ENCODE measurements at places on chromosomes 7 and 10.

DNA sequence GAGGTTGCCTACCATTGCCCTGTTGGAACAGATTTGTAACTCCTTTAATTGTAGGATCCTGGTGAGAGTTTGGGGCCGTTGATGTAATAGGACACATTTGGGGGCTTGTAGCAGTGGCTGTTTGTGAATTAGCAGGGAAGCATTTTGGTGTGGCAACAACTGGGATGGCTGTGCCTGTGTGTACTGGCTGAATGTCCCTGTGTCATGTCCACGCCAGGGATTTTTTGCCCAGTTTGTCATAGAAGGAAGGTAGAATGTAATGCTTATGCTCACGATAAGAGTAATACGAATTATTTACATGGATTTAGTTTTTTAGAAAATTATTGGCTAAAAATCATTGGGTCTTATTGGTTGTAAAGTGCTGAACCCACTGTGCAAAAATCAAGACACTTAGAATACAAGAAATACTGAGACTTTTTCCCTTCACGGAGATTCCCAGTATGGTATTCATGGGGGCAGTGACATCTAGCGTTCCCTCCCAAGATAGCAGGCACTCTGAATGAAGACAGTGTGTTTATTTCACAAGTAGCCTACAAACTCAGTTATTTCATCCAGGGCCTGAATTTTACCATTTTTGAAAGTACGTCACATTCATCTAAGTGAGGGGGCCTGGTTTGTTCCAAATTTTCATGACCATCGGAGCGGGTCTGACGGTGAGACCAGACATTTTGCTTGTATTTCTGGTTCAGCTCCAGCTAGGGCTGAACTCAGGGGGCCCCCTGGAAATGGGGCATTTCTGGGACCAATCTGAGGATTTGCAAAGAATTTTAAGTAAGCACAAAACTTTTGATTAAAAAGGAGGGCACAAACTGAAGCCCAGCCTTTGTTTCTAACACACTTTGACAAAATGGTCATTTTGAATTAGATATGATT lies 74.7 kb downstream of the CACNB2 start:
- DNase-seq = peak; percentile 79

- peak; percentile 99 for DNase-seq
These were observed 23.3 kb downstream of the MYOF start for GRCh38 chr10:93458821-93459257.

DNA sequence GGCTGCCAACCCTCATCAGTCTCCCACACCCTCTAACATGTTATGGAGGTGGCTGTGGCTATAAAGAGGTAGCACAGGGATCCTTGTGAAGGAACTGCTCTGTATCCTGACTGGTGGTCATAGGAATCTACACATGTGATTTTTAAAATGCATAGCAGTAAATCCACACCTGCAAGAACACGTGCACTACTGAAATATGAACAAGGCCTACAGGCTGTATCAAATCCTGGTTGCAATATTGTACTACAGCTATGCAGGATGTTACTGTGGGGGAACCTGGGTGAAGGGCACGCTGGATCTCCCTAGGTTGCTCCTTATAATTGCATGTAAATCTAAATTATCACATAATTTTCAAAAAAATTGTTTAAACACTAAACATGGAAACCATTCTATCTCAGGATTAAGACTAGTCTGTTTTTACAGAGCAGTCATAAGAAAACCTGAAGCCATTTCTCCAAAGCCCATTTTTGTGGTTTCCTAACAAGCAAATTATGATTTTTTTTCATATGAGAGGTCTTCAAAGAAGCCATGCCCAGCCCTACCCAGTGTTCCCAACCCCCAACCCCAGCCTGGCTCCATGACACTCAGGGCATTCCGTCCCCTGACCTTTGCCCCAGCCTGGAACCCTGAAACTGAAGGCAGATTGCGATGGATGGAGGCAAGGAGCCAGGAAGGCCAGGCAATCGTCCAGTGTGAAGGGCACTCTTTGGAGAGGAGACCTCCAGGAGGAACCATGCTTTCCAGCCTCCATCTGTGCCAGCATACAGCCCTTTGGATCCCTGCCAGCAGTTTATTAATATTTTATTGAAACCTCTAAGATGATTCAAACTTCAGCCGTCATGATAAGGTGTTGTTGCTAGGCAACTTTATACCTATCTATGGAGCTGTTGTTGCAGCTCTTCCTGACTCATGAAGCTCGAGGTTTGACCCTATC lies 161.0 kb downstream of the GRID1 start:
- no peak for DNase-seq

DNA sequence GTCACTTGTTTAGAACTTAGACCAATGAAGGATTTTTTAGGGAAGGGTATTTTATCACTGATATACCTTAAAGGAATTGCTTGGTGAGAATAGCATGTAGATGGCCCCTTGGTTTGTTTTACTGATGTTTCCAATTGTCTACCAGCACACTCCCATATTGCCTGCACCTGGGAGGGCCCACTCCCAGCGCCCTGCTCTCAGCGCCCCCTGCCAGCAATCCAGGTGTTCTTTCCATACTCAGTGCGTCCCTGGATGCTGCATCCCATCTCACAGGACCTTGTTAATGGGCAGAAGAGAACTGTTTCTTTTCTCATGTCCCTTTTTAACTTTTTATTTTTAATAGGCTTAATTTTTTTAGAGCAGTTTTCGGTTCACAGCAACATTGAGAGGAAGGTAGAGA lies 24.1 kb upstream of the SFRP5 start:
- DNase-seq = no peak

DNA sequence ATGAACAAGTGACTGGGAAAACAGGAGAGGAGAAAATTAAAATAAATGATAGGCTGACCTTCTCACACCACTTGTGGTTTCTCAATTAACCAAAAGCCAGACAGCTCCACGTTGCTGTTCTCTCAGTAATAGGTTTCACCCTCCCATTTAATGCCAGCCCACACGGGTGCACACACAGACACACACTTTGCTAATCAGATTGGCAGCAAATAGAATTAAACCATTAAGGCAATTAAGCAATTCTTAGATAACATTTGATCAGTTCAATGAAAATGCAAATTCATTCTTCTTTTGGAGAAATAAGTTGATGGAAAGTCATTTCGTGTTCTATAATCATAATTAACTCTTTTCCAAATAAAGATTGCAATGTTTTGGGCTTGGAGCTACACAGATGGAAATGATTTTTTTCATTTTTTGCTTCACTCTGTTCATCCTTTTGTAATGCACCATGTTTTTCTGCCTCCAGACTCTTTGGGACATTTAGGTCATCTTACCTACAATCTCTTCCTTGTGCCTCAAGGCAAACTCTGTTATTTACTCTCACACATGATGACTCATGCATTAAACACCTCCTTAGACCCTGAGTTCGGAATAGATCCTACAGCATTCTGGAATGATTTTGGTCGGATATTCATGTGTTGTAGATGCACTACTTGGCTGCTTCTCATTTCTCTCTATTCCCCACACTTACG lies 700.7 kb downstream of the AUTS2 start:
- no peak for DNase-seq

DNA sequence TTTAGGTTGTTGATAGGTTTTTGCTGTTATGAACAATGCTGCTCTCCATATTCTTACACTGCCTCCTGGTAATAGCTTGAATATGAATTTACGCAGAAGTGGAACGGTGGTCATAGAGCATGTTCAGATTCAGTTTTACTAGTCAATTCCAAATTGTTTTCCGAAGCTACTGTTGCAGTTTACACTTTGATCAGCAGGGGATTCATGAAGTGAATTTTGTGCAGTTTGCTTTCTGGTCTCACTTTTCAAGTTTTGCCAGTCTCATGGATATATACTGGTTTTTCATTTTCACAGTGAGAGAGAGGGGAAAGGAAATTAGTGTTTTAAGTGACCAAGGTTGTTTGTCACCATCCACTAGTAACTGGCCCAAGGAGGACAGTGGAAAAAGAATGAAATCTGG lies 171.3 kb downstream of the PRKCQ start:
- no peak for DNase-seq

DNA sequence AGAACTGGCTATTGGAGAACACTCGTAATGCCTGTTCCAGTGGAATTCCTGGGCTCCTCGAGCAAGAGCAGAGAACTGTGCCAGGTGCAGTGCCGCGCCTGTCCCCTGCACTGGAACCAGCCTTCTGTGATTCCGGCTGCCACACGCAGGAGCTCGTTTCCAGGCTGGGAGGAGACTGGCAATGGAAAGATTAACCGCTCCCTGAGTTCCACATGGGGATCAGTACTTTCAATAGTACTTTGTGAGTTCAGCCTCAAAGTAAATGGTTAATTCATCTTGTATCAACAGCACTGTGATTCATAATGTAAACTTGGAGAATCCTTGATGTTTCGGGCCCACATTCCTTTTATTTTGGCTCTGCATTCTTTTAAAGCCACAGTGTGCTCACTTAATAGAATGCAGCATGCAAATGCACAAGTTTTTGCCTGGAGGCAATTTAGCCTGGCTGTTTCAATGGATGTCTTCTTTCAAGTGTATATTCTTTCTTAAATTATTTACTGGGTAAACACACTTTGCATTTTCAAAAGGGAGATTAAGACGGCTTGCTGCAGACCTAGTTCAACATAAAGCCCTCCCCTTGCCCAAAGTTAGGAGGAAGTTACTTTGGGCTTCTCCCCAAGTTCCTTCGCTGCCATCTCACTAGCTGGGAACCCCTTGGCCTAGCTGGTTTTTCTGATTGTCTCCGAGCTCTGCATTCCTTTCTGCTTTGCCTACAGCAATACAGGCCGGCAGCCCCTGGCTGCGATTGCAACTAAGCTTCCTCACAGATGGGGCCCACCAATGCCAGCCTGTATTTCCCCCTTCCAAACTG lies 138.1 kb upstream of the TCF7L2 start:
- peak; percentile 88 for DNase-seq

- peak; percentile 87 for DNase-seq
These were observed 315.1 kb downstream of the BBS9 start for GRCh38 chr7:33444511-33444910.

DNA sequence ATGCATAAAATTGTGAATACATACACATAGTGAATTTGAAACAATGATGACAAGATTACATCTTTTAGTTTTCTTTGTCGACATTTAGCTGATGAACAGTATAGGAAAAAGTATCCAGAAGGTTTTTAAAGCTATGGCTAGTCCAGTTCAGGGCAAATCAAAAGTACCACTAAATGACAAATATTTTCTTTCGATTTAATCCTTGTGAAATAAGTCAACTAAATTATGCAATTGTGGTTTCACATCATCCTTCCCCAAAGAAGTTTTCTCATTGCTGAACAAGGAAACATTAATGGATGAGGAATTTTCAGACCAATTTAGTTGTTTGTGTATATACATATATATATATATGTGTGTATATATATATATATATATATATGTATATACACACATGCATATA lies 774.0 kb downstream of the DNAJB9 start:
- peak; percentile 15 for DNase-seq

GRCh38 chr7:71782051-71782450 lies 630.1 kb downstream of the CALN1 start:
- DNase-seq = no peak

- DNase-seq = no peak
These were observed 22.8 kb upstream of the FOXL3 start for GRCh38 chr7:266851-267840.

DNA sequence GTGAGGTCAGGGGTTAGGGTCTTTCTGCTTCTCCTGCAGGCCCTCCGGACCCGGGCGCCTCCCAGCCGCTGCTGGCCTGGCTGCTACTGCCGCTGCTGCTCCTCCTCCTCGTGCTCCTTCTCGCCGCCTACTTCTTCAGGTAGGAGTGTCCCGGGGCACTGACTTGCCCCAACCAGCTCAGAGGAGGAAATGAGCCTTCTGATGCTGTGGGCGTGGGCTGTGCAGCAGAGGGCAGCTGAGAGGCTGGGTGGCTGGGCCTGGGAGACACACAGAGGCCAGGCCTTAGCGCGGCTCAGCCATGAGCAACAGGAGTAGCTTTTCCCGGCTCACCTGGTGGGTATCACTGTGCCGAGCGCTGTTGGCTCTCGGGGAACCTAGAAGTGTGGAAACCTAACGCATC lies 78.9 kb downstream of the MKI67 start:
- peak; percentile 80 for DNase-seq

- no peak for DNase-seq
These were observed 107.5 kb downstream of the MTPAP start for GRCh38 chr10:30241422-30242110.

DNA sequence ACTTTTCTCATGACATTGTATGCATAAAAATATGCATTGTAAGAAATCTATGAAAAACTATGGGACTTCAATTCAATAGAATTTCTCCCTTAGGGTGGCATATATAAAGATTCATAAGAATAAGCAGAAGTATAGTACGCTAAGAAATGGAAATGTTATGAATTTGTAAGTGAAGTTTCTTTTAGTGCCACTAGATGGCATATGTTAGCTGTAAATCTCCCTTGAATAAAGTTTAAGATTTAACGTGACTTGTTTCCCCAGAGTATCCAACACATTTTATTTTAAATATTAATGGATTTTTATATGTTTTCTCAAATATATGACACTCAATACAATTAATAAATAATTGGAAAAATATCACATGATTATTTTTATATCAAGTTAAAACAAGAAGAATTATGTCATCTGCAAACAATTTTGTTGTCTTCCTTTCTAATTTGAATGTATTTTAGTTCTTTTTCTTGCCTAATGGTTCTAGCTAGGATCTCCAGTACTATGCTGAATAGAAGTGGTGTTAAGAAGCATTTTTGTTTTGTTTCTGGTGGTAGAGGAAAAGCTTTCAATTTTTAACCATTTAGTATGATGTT lies 287.2 kb downstream of the HGF start:
- peak; percentile 75 for DNase-seq

GRCh38 chr7:111029574-111030251 lies 61.2 kb upstream of the LRRN3 start:
- DNase-seq = peak; percentile 63

- DNase-seq = no peak
These were observed at the start of gene FFAR4 for GRCh38 chr10:93566435-93567276. FFAR4 (plus strand) TSS chr10:93566665; CDS start chr10:93566721, 56 bp downstream.

GRCh38 chr7:1979591-1980560 lies 252.9 kb downstream of the MAD1L1 start:
- no peak for DNase-seq

DNA sequence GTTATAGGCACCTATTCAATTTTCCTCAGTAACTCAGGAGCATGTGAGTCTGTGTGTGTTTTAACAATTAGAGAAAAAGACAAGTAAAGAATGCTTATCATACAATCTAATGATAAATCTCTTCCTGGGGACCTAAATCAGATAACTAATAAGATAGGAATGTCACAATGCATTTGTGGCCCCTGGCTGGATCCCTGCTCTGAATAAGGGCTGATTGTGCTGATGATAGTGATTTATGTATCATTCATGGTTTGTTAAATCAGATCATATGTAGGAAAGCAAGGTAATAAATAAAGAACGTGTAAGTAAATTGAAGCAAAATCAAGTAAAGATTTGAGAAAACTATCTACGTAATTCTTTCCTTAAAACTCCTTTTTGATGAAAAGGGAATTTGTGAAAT lies 145.9 kb downstream of the C7orf25 start:
- no peak for DNase-seq

GRCh38 chr10:103197903-103198302 lies 4.8 kb upstream of the NT5C2 start:
- DNase-seq = no peak

DNA sequence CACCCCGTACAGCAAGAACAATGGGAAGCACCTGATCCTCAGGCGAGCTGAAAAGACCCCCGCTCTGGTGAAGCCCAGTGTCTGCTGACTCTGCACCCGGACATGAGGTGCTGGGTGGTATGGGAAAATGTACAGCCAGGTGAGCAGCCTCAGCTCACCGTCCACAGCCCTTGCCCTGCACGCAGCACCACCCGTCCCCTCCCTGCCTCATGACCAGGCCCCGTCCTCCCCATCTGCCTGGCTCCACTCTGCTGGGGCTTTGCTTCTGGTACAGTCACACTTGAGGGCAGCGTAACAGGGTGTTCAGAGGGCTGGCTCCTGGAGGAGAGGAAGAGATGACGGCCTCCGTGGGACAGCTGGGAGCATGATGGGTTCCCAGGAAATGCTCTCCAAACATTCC lies 49.1 kb downstream of the NCAPG2 start:
- DNase-seq = no peak

Data from fibroblast of pulmonary artery (primary cell).